Fibroblast of pulmonary artery (primary cell): ENCODE measurements at places on chromosomes 5 and 9.

GRCh38 chr9:136599811-136600660 is 54.2 kb upstream of the NOTCH1 start:
- no peak for DNase-seq

DNA sequence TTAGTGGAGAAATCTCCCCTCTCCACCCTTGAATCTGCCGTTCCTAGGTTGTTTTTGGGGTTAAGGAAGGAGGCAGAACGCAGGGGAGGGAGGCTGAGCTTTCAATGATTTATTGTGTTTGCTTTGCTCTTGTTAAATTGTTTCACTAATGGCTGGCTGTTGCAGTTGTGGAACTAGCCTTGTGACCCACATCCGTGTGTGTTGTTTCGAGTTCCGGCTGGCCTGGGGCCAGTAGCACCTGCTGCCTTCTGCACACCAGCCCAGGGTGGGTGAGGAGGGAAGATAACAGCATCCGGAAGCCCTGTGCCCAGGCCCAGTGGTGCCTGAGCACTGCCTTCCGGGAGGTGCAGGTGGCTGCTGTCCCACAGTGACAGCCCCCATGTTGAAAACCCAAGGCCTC is 3.6 kb downstream of the ERGIC1 start:
- DNase-seq: no peak

DNA sequence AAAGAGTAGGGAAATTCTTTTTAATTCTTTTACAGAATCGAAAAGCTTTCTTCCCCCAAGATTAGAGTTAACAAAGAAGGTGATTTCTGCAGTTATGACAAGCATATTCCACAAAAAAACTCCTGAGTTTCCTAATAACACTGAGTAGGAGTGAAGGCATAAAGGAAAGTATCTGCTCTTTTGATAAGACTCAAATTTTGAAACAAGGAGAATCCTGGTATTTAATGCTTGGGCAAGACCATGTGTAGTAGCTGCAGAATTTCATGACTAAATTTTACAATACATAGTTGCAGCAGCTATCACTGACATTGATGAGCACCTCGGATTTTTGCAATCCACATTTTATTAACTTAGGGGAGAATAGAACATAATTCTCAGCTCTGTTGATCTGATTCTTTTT is 92.6 kb downstream of the MARCHF3 start:
- peak; percentile 80 for DNase-seq

- no peak for DNase-seq
Observed at GRCh38 chr9:93644397-93645088, 68.2 kb downstream of the PHF2 start.

GRCh38 chr9:87830446-87830845 is 52.2 kb upstream of the SPATA31E1 start:
- no peak for DNase-seq

DNA sequence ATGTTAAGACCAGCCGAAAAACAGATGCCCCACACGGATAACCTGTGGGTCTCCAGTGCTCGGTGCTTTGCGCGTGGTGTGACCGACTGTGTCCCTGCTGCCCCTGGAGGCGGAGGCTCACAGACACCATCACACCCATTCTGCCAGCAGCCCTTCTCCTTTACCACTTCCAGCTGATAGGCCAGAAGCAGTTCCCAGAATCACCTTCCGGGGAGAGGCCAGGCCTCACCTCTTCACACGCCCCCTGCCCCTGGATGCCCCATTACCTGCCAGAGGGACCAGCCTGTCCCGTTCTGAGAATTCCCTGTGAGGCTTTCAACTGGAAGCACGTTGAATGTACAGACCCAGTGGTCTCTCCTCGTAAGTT is 21.6 kb upstream of the LRRC14B start:
- no peak for DNase-seq

DNA sequence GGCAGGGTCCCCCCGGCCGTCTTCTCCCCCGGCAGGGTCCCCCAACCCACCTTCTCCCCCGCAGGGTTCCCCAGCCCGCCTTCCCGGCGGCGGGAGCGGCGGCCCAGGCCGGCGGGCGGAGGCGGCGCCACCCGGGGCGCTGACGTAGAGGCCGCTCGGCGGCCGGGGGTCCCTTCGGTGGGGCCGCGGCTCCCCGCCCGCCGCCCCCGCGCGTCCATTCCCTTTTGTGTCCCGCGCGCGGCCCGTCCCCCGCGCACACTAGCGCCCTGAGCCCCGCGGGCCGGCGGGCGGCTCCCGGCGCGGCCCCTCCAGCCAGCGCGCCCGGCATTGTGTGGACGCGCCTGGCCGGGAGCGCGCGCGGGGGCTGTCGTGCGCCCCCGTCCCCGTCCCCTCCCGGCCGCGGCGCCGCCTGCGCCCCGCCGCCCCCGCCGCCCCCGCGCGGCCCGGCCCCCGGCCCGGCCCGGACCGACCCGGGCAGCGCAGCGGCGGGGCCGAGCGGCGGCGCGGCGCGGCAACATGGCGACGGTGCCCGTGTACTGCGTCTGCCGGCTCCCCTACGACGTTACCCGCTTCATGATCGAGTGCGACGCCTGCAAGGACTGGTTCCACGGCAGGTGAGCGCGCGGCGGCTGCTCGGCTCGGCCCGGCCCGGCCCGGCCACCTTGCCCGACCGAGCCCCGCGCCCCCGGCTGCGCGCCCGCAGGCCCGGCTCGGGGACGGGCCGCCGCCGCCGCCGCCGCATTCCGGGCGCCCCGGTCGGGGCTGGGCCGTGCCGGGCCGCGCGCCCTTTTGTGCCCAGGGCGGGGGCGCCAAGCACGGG is at the start of gene PHF2:
TSS of gene PHF2 (plus strand) at position 327 of the 820 bp plus-strand sequence. CDS start at position 517, 190 bp downstream.
- peak; percentile 23 for DNase-seq

DNA sequence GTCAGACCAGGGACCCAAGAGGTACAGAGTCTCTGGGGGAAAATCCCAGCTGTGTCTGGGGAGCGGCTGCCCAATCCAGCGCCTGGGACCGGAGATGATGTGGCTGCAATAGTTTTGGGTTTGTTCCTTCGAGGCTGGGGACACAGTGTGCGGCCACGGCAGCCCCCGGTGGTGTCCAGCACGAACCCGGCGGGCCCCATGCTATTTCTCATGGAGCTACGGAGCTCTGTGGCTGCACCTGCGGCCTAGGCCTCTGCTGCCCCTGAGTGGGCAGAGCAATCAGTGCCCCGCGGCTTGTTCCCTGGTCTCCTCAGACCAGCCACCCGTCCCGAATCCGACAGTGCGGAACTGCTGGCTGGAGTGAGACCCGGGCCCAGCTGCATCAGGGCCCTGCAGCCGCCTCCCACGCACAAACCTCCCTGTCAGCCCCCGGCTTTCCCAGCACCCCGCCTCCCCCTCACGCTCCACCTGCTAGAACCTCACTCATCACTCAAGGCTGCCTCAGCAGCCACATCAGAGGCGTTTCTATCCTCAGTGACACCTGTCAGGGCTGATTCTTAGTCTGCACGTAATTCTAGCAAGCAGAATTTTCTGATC is 29.0 kb downstream of the SARDH start:
- DNase-seq: no peak

- DNase-seq: no peak
Observed at GRCh38 chr5:135492319-135492626, 40.1 kb upstream of the TIFAB start.

GRCh38 chr5:166992874-166993722 is 1298.3 kb upstream of the WWC1 start:
- no peak for DNase-seq

- no peak for DNase-seq
Observed at GRCh38 chr5:76099286-76099702, 16.1 kb downstream of the SV2C start.

GRCh38 chr9:87422999-87423398 is 74.7 kb upstream of the DAPK1 start:
- DNase-seq: peak; percentile 16
